ENCODE measurements at places on chromosomes 7 and 10.

DNA sequence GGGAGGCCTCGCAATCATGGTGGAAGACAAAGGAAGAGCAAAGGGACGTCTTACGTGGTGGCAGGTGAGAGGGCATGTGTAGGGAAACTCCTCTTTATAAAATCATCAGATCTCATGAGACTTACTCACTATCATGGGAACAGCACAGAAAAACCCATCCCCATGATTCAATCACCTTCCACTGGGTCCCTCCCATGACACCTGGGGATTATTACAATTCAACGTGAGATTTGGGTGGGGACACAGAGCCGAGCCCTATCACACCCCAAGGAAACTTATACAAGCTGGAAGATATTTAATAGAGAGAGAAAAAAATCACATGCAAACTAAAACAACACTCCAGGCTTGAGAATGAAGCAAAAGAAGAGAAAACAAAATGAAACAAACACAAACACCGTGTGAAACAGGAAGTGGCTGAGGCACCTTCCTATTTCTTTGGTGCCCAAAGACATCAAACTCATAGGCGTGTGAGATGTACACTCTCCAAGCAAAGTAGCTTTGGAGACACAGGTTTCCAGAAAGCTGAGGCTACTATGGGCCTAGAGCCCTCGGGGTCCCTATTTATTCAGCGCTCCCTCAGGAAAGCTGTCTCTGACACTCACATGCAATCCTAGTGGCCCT, 97.2 kb downstream of the PRKCQ start:
- DNase-seq = no peak

- DNase-seq = no peak
Measured at GRCh38 chr7:37816922-37817590, 31.3 kb upstream of the NME8 start.

GRCh38 chr10:15321431-15322341, 49.4 kb downstream of the FAM171A1 start:
- no peak for DNase-seq

DNA sequence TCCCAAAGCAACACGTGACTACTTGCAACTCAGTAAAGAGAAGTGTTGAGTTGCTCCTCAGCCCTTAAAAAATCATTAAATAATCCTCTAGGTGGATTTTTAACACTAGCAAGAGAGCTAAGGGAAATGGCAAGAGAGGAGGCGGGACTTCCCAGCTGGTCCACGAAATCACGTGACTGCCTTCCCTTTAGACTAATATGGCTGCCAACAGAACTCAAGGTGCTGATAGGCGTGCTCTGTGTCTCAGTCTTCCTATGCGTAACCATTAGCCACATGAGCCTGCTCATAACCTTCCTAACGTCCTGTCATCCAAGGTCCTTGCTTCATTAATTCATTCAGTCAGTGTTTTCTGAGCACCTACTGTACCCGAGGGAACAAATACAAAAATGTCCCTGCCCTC, 66.0 kb downstream of the RSU1 start:
- no peak for DNase-seq

DNA sequence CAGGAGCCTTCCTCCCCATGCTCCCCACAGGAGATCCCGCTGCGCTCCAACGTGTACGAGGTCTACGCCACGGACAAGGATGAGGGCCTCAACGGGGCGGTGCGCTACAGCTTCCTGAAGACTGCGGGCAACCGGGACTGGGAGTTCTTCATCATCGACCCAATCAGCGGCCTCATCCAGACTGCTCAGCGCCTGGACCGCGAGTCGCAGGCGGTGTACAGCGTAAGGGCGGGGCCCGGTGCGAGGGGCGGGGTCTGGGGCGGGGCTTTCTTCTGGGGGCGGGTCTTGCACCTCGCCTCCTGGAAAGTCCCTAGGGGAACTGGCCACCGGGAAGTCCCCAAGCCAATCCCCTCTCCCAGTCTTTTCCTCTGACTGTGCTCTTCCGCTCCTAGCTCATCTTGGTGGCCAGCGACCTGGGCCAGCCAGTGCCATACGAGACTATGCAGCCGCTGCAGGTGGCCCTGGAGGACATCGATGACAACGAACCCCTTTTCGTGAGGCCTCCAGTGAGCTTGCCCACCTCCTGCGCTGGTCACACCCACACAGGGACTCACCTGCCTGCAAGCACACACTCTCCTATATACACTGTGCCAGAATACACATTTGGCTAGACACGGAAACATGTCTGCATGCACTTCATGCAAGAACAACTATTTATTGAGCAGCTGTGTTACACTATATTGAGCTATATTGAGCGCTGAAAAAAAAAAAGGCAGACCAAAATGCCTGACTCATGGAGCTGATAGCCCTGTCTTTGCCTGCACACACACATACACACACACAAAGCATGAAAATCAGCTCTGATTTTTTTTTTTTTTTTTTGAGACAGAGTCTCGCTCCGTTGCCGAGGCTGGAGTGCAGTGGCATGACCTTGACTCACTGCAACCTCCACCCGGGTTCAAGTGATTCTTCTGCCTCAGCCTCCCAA, 32.7 kb upstream of the VSIR start:
- no peak for DNase-seq

DNA sequence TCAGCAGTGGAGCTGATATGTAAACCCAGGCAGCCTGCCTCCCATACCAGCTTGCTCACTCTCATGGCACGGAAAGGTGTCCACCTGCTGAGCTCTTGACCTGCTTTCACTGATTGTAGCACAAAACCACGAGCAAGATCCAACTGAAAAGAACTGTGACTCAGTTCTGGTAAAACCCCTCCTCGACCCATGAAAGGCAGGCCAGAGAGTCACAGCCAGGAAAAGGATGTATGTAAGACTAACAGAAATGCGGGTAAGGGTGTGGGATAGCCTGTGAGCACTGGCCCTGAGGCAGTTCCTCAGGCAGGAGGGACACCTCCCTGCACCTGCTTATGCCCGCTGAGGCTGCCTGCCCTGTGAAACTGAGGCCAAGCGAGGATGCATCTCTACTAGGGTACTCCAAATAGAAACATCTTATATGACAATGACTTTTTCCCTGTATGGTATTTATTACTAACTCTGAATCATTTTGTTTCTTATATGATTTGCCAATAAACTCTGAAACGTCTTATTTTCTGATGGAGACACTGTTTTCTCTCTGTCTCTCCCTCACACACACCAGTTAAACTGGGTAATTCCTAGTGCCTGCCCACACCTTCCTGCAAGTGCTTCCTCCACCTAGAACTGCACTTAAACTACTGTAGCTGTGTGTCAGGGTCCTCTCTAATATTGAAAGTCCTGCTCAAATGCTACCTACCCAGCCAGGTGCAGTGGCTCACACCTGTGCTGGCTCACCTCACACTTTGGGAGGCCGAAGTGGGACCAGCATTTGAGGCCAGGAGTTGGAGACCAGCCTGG, 73.3 kb upstream of the GHITM start:
- DNase-seq = no peak

GRCh38 chr7:5671046-5671445, 110.4 kb downstream of the RNF216 start:
- DNase-seq = no peak

GRCh38 chr10:33180390-33180789, 154.1 kb downstream of the NRP1 start:
- no peak for DNase-seq

DNA sequence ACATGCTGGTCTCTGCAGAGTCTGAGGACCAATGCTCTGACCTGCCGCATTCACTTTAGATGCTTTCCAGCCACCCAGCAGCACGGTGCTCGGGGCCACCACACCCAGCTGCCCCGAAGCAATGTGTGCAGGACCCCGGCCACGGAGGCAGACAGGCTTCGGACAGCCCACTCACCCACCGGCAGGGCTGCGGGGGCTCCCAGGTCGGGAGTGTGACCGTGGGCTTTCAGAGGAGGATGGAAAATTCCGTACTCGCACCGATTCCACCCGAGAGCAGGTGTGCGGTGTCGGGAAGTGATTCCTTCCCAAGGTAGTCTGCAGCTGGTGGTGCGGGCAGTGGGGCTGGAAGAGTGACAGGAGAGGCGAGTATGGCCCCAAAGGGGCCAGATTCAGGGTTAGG, 190.9 kb downstream of the DNAJB6 start:
- DNase-seq = no peak

DNA sequence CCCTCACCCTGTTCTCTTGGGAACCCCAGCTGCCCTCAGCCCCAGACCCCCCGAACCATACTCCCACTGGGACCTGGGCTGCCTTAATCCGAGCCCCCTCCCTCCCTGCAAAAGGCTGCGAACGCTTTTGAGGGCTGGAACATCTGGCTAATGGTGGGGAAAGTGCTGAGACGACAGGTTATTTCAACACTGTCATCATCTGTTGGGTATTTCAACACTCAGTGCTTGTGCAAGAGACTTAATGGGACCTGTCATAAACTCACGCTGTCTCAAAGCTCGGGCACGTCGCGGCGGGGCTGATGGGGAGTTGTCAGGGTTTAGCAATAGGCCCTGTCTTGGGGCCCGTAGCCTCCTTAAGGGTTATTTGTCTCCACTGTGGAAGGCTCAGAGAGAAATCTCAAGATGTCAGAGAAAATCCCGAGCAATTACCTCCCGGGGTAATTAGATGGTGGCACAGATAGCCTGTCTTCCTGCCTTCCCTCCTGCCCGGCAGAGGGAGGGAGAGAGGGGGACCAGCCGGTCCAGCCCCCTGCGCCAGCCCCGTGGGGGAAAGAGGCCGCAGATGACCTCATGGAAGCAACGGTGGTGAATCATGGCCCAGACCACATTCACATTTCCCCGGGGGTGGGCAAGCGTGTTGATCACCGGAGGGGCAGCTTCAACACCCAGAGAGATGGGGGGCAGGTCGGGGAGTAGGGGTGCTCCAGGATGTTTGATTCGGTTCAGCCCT, 88.7 kb upstream of the MYL10 start:
- DNase-seq = no peak

GRCh38 chr7:2792235-2792634, 51.9 kb downstream of the GNA12 start:
- no peak for DNase-seq

DNA sequence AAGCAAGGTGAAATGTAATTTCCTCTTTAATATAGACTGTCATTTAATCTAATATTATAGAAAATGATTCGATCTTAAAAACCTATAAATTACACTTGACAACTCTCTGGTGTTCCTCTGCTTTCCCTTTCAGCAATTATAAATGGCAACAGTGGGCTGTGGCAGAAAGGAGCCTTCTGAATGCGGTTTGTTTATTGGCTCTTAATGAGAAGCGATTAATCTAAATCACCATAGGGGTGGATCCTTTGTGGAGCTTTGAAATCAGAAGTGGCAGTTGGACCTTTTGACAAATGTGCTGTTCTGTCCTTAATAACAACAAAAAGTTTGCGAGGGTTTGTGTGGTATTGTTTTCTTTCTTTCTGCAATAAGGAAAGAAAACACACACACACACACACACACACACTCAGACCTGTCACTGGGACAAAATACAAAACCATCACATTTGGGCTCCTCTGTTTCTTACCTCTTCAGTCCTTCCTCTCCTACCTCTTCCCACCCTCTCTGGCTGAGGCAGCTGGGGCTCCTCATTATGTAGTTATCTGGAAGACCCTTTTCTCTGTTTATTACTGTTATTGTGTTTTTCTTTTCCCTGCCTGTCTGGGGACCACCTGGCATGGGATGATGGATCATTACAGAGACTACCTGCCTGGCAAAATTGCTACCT, 316.2 kb downstream of the SORCS3 start:
- no peak for DNase-seq

DNA sequence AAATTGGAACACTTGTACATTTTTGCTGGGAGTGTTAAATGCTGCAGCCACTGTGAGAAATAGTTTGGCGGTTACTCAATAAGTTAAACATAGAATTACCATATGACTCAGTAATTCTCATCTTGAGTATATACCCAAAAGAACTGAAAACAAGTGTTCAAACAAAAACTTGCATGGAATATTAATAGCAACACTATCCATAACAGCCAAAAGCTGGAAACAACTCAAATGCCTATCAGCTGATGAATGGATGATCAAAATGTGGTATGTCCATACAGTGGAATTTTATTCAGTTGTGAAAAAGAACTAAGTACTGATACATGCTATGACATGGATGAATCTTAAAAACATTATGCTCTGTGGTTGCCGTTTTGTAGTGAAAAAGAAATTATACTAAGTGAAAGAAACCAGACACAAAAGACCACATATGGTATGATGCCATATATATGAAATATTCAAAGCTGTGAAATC, 63.0 kb upstream of the SP4 start:
- no peak for DNase-seq

- DNase-seq = no peak
Measured at GRCh38 chr10:102834143-102834542, 3.1 kb downstream of the CYP17A1 start.

DNA sequence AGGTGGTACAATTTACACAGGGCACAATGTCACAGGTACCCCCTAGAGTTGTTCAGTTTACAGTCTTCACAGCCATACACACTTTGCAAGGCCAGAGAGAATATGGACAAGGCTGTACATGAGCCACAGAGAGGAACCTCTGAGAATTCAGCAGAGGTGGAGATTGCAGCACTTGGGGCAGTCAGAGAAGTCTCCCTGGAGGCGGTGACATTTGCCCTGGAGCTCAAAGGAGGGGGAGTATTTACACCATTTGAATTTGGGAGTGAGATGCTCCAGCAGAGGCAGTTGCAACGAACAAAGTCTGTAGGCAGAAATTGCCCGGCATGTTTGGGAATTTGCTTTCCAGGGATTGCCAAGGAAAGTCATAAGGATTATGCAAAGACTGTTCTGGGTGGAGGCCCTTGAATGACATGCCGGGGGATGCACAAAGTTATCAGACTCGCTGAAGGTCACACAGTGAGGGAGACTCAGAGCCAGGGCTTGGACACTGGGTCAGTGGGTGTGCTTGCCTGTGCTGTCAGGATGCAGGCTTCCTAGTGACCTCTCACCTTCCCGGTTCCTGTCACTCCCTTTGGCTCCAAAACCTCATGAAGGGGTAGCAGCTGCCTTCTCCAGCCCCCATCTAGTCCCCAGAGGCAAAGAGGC, 160.7 kb upstream of the PCBD1 start:
- no peak for DNase-seq

- DNase-seq = no peak
Measured at GRCh38 chr10:132677473-132678227, 108.3 kb downstream of the NKX6-2 start.

- DNase-seq = no peak
Measured at GRCh38 chr10:4467481-4467880, 358.5 kb upstream of the AKR1E2 start.

DNA sequence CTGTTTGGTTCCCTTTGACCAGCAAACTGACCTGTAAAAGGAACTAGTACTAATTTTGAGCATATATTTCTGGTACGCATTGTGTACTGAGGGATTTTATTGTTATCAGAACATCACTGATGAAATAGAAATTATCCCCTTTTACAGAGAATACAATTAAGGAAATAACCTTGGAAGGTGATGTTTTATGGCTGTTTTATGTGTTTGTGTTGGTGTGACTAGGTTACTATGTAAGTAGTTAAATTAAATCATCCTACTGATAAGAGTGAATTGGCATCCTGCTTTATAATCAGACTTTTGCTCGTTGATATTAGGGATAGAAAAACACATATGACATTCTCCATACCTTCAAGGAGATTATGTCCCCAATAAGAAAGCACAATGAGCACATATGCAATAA, 596.6 kb downstream of the SORCS3 start:
- DNase-seq = no peak

GRCh38 chr7:115724400-115725056, 306.0 kb downstream of the TFEC start:
- DNase-seq = no peak

Measured in activated T-helper 1 cell treated with anti-CD3 and anti-CD28 coated beads, Interleukin-2, amount 50 U/mL, for 16 hours (primary cell).